ENCODE measurements at places on chromosomes 2 and 18. TPM values are rescaled to one million over a fixed set of nuclear protein-coding genes. Genes with fewer than 3 reads are reported as not detected.

The XDH gene
- total RNA-seq, result 1.3 TPM

The DSC2 gene
- not detected for total RNA-seq

The FIGN gene
- total RNA-seq, result 1.2 TPM

The GRHL1 gene
- total RNA-seq, result 0.58 TPM

The TMEM150A gene
- 16.4 TPM for total RNA-seq

The IL1RN gene
- 0.17 TPM for total RNA-seq

The XRCC5 gene
- 205 TPM for total RNA-seq

The PROM2 gene
- 0.83 TPM for total RNA-seq

The WIPF1 gene
- total RNA-seq, result 40.3 TPM

The GATA6 gene
- total RNA-seq, result 5.7 TPM

The GAREM2 gene
- 1.3 TPM for total RNA-seq

The ACTR1B gene
- total RNA-seq, result 62.2 TPM

The GAL3ST2 gene
- total RNA-seq, result not detected

The SERPINB5 gene
- total RNA-seq, result 0.29 TPM

The CYRIA gene
- 4.3 TPM for total RNA-seq

The MEX3C gene
- total RNA-seq, result 33.7 TPM

The TUBA4B gene
- total RNA-seq, result not detected

The CTNNA2 gene
- total RNA-seq, result under 0.01 TPM

The HOXD12 gene
- not detected for total RNA-seq

The ACTG2 gene
- 4.1 TPM for total RNA-seq

The MOGAT1 gene
- total RNA-seq, result not detected

The ELOA2 gene
- total RNA-seq, result not detected

The SCYGR4 gene
- not detected for total RNA-seq

The SH3BP4 gene
- 67.5 TPM for total RNA-seq

The CNGA3 gene
- total RNA-seq, result 0.17 TPM

The KYNU gene
- total RNA-seq, result 1.2 TPM

The KANSL1L gene
- total RNA-seq, result 27.3 TPM

The RAB31 gene
- 48.9 TPM for total RNA-seq

The SLC9A2 gene
- under 0.01 TPM for total RNA-seq

The DCDC2C gene
- not detected for total RNA-seq
